ENCODE measurements at places on chromosomes 3 and 15.

GRCh38 chr15:68555679-68556037 is 23.1 kb upstream of the CORO2B start:
- DNase-seq = no peak

DNA sequence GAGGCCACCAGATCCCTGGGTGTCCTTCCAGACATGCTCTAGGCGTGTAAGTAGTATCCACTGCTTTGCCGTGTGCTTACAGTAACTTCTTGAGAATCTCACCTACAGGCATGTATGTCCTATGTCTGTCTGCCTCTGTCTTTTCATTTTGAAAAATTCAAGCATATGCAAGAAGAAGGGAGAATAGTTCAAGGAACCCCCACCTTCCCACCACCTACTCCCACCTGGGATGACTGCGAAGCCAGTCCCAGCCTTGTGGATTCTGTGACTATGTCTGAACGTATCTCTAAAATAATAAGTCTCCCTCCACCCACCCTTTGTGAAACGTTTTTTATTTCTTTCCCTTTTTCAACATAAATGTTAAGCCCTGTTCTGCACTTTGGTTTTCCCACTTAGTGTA is 15.0 kb downstream of the CHST13 start:
- DNase-seq = no peak

- DNase-seq = no peak
These were observed 70.4 kb downstream of the FLNB start for GRCh38 chr3:58078610-58079009.

- DNase-seq = no peak
These were observed 135.2 kb downstream of the BBX start for GRCh38 chr3:107657971-107658370.

- no peak for DNase-seq
These were observed 463.1 kb upstream of the GOLIM4 start for GRCh38 chr3:168558728-168559411.

DNA sequence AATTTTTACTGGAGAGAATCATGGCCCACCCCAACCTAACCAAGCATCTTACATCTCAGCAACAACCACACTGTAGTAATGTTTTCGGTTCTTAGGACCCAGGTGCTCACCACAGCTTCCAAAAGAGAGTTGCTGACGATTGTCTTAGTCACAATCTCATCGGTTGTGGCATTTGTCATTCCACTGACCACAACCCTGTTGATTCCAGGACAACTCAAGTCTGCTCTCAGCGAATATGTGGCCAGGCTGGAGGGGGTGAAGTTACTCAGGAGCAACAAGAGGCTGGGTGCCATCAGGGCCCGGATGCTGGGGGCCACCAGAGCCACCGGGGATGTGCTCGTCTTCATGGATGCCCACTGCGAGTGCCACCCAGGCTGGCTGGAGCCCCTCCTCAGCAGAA is 25.9 kb downstream of the GALNT15 start:
- DNase-seq = no peak

- DNase-seq = no peak
These were observed 23.5 kb downstream of the CHP1 start for GRCh38 chr15:41254560-41254959.

DNA sequence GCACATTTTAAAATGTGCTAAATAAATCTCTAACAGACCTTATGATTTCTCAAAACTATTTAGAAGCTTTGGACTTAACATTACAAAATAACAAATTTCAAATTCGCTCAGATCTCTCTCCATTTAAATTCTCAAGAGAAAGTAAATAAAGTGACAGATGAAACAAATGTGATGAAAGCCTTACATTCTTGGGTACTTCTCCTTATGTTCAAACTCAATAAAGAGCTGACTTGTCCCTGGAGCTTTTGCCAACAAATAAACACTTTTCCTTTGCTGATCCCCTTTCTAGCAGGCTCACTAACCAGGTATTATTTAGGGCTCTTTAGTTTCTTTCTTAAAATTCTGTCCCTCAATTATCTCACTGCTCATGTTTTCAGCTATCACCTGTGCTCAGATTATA is 259.1 kb upstream of the ARPP21 start:
- DNase-seq = no peak

DNA sequence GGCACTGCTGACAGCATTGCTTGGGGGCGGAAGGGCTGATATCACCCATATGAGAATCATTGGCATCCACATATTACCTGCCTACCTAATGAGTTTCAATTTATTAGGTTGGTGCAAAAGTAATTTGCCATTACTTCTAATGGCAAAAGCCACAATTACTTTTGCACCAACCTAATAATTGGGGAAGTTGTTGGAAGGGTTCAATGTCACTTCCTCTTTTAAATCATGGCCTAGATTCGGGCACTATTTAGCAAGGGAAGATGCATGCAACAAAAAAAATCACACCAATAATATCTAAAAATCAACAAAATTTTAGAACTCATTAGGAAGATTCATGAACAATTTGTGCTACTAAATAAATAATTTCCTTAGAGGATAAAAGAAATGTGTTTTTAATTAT is 56.0 kb upstream of the AGTR1 start:
- no peak for DNase-seq

GRCh38 chr3:72102112-72102616 is 317.2 kb upstream of the PROK2 start:
- DNase-seq = no peak

DNA sequence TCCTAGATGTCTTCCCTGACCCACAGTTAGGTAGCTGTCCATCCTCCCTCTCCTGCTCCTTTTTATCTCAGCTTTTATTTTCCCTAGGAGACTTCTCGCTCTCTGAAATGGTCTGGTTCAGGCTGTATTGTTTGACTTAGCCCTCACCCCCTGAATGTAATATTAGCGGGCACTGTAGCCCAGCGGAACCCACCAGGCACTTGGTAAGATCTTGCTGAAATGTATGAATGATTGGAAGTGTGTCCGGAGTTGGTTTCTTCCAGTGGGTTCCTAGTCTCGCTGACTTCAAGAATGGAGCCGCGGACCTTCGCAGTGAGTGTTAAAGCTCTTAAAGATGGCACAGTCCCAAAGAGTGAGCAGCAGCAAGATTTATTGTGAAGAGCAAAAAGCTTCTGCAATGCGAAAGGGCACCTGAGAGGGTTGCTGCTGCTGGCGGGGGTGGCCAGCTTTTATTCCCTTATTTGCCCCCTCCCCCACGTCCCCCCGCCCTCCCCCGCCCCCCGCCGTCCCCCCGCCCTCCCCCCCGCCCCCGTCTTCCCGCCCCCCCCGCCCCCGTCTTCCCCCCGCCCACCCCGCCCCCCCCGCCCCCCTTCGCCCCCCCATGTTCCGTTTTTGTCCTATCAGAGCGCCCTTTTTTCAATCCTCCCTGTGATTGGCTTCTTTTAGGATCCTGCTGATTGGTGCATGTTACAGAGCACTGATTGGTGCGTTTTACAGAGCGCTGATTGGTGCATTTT is 694 bp upstream of the EEFSEC start:
- peak; percentile 60 for DNase-seq

DNA sequence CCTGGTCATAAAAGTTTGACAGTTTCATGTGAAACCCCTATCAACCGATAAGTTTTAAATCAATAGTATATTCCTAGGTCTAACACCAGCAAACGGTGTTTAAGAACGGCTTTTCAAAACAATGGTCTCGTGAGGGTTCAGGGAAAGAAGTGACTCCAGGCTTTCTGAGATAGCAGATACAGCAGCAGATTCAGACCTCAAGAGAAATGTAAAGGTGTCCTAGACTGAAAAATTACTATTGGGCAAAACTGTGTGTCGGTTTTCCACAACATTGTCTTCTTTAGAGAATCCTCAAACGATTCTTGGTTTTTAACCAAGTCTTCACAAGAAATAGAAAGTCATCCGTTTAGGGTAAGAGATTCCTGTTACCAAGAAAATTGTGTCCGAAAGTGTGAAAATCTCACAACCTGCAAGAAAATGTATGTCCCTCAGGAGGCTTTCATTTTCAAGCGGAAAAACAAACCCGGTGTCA is 1.2 kb downstream of the SETD2 start:
- no peak for DNase-seq

- no peak for DNase-seq
These were observed 30.5 kb downstream of the ITGB5 start for GRCh38 chr3:124856677-124857076.

DNA sequence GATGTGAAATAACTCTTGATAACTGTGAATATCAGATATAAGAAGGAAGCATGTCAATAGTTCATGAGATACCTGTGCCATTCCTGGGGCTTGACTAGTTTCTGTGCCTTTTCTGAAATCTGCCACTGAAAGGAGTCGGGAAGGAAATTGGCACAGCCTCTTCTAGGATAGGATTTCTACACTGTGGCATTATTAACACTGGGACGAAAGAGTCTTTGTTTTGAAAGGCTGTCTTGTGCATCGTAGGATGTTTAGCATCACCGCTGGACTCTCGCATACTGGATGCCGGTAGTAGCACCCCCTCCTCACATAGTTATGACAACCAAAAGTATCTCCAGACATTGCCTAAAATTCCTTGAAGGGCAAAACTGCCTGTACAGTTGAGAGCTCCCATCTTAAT is 77.9 kb upstream of the SAMMSON start:
- DNase-seq = no peak

DNA sequence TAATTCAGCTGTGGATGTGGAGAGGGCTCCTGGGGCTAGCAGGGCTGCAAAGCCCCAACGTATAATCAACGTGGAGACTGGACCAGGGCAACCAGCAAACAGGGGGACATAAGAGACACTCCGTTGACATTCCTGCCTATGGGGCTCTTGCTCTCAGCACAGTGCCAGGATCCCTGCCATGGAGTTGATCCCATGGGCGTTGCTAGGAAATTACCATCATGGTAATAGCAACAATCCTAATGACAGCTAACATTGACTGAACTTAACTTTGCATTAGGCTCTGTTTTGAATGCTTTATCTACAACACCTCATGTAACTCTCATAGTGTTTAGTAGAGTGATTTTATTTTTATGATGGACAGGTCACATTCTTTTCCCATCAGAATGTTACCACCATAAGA is 16.9 kb downstream of the GASK1A start:
- no peak for DNase-seq

GRCh38 chr15:52150871-52151270 is 38.3 kb upstream of the BCL2L10 start:
- DNase-seq = no peak
